NCI-H524 treated with DMSO at 0.1 percent for 48 hours (cell line): ENCODE measurements at places on chromosomes 4 and X.

GRCh38 chr4:14096396-14096965 lies 469.0 kb upstream of the BOD1L1 start:
- DNase-seq = no peak

DNA sequence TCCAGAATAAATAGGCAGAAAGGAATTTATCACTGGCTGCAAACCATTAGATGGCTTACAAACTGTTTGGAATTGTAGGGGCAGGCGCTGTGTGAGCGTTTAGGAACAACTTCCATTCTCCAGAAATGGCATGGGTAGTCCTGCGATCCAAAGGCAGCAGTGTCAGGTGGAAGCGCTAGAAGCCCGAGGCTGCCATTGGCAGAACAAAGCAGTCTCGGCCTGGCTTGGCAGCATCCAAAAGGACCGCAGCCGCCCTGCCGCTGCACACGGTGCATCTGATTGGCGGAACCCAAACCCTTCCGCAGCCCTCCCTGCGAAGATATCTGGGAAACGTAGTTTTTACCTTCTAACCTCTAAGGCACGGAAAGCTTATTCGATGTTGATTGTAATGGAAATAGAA lies 23.6 kb upstream of the YTHDC1 start:
- DNase-seq = no peak

GRCh38 chr4:163744861-163745260 lies 250.4 kb downstream of the TMA16 start:
- no peak for DNase-seq

DNA sequence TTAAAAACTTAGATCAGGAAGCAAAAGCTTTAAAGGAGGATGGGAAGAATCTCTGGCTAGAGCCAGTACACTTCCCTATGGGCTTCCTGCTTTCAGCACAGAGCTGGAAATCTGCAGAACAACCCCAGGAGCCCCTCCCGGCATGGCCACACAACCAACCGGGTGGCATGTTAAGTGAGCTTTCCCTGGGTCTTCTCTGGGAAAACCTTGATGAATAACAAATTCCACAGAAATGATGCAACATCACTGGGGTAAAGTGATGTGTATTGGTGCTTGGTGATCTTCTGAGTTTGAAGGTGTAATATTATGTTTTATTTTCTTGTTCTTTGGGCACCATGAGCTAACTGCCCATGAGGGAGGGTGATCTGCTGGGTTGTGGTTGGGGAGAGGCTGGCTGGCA lies 22.1 kb downstream of the NHS start:
- DNase-seq = no peak

- no peak for DNase-seq
Measured at GRCh38 chrX:72089254-72089653, 42.5 kb downstream of the RTL5 start.

DNA sequence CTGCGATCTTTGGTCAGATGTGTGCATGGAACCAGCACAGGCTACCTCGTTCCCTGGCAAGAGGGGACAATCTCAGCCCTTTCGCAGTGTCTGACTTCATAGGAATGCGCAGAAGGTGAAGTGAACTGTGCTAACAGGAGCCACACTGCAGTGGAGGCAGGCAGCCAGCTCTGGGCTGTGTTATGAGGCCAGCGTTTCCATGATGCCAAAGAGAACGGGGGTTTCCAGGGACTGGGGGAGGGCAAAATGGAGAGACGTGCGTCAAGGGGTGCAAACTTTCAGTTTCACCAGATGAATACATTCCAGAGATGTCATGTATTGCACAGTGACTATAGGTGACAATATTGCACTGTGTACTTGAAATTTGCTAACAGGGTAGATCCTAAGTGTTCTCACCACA lies 30.4 kb downstream of the CLDN34 start:
- no peak for DNase-seq

GRCh38 chrX:130228871-130229270 lies 39.8 kb downstream of the ZNF280C start:
- DNase-seq = no peak

DNA sequence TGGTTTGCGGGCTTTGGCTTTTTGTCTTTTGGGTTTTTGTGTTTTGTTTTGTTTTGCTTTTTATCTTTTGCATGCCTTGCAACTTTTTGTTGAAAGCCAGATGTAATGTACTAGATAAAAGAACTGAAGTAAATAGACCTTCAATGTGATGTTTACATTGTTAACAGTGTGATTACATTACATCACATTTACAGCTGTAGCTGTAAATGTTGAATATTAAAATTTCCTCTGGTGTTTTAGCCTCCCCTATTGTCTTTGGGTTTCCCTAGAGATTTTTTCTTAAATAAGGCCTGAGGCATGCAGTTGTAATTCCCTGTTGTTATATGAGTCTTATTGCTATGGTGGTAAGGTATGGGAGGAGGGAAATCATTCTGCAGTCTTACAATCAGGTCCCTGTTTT lies 275.0 kb downstream of the PARM1 start:
- no peak for DNase-seq

DNA sequence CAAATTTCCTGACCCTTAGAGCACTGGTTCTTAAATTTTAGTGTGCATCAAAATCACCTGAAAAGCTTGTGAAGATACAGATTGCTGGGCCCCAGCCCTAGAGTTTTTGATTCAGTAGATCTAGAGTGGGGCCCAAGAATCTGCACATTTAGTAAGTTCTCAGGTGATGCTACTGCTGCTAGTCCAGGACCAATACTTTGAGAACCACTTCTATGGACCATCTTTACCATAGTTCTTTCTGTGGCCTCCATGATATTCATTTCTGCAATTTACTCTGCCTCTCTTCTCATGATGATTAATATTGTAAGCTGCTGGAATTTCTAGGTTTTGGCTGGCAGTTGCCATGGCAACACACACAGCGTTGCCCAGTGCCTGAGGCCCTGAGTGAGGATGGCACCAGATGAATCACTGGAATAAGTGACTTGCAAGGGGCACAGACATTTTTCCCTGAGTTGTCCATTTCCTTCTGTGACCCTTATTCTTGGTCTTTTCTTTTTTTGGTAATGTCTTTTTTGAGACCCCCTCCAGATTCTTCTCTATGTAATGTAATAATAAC lies 83.6 kb downstream of the PPP1R2C start:
- no peak for DNase-seq

DNA sequence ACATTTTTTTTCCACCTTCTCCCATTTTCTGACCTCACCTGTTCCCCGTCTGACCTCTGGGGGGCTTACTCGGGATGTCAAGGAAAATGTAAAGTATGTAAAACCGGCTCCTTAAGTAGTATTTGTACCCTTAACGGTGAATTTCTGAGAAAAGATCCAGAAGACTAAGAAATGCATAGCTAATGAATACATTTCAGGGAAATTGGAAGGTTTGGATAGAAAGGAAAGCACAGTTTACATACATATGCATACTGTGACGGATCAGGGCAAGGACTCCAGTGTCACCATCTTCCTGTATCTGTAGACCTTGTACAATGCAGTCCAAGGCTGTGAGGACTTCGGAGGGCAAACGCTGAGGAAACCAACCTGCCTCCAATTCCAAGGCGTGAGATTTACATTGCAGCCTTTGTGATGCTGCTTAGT lies 2185.9 kb upstream of the TENM3 start:
- no peak for DNase-seq

- DNase-seq = no peak
Measured at GRCh38 chrX:45788315-45788714, 587.6 kb upstream of the DIPK2B start.

DNA sequence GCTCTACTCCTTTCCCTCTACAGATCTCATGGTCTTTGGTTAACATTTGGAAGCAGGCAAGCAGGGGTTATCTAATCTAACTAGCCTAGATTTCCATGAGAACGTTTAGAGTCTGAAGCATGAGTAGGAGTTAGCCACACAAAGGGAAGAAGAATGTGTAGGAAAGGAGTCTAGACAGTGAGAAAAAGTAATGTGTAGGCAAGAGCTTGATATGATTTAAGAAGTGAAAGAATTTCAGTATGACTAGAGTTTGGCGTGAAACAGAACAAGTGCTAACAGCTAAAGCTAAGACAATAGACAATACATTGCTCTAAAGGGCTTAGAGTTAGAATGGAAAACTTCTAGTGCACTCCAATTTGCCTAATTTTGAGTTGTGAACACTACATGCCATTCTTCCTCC lies 10.8 kb downstream of the CXCL8 start:
- no peak for DNase-seq

DNA sequence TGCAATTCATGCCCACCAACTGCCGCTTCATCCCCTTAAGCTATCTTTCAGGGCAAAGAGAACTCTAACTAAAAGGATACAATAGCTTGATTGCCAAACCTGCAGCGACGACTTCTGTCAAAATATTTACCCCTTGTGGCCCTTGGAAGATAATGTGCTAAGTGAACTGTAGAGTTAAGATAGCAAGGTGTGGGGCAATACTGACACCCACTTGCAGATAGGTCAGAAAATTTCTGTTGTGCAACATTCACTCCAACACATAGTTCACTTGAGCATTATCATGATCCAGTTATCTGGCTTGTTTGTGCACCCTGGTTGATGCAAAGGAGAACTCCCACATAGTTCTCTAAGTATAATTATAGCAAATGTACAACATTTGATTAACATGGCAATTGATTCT lies 55.6 kb downstream of the RHOXF2B start:
- no peak for DNase-seq
